Neuronal stem cell (in vitro differentiated cells): ENCODE measurements at places on chromosomes 7 and 10.

- no peak for DNase-seq
Measured at GRCh38 chr7:25624833-25625232, 396.5 kb upstream of the NPVF start.

- DNase-seq, result no peak
Measured at GRCh38 chr10:101545898-101546297, 42.2 kb downstream of the POLL start.

DNA sequence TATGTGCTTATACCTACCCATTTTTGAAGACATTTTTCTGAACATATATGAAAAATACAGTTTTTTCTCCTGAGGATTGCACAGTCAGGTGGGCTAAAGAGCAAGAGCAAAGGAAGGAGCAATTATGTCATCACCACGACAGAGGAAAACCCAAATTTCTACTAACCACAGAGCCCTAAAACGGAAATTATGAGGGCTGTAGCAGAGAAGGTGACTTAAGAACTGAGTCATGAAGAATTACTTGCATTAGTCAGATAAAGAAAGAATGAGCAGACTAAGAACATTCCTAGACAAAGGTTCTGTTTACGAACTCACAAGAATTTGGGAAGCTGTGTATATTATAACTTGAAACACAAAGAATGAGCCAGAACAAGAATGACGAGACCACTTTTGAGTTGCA, 974.4 kb downstream of the NXPH1 start:
- DNase-seq, result no peak

DNA sequence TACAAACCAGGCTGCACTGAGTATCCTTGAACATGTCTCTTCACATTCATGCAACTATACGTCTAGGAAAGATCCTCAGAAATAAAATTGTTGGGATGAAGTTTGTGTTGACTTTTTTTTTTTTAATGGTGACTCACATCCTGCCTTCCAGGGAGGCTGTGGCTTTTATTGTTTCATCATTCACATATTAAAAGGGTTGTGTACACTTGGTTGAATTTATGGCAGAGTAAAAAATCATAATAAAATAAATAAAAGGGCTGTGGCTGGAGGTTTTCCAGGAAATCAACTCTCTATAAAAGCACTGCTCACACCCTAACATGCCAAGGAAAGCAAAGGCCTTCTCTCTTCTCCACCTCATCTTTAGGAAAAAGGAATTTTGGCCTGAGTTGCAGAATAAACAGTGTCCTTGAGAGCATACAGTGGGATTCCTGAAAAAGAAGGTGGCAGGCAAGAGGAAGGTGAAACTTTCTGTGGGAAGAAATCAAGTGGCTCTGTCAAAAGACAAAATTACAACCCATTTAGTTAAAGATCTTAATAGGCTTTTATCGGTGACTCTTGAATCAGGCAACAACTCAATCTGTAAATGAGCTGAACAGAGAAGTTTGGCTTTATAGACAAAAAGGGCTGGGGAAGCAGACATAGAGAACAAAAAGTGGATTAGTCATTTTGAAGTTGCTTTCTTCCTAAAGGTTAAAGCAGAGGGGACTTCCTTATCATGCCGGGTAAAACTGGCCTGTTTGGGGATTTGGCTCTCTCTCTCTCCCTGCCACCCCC, 41.6 kb upstream of the FHIP2A start:
- DNase-seq, result peak; percentile 14

GRCh38 chr10:129105266-129105665, 361.8 kb upstream of the MGMT start:
- no peak for DNase-seq

DNA sequence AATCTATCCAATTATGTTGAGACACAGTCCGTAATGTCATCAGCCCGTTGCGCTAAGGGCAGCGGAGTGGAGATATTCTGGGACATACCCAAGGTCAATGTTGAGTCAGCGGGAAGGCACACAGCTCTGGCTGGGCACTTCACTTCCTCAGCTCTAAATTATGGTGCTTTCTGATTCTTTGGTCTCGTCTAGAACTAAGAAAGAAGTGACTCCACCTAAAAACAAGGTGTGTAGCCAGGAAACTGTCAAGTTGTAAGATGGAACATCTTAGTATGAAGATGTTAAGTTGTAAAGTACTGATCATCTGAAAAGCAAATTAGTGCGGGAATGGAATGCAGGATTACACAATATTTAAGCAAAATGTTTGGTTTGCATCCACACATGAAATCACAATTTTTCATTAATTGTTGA, 43.1 kb downstream of the BAIAP2L1 start:
- no peak for DNase-seq

- no peak for DNase-seq
Measured at GRCh38 chr7:13226385-13226784, 539.0 kb downstream of the ARL4A start.

- no peak for DNase-seq
Measured at GRCh38 chr10:132590094-132590751, 52.6 kb downstream of the INPP5A start.

GRCh38 chr10:14564268-14564744, 210.4 kb downstream of the FAM107B start:
- no peak for DNase-seq

DNA sequence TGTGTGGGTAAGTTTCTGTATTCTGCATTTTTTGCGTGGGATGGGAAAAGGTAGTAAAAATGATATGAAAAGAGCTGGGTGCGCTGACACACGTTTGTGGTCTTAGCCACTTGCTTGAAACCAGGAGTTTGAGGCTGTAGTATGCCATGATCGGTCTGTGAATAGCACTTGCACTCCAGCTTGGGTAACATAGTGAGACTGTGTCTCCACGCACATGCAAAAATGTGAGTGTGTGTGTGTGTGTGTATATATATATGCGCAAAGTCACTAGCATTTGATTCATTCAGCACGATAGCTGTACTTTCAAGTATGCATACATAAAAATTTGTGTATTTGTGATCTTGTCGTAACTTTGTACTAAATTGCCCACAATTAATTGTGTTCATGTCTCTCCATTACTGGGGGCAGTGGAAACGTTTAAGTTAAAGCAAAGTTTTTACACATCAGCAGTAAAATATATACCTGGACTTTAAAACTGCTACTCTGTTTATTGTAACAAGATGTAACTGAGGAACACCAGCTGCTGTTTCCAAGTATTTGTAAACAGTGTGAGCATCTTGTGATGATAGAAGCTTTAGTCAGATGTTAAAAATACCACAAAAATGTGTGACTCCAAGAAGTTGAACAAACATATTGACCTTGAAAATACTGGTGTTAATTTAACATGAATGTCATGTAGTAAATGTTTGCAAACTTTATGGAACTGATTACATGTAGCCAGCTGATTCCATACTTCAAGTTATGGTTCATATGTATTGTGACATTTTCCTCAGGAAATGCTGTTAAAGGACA, 1.6 kb downstream of the ZRANB1 start:
- no peak for DNase-seq

DNA sequence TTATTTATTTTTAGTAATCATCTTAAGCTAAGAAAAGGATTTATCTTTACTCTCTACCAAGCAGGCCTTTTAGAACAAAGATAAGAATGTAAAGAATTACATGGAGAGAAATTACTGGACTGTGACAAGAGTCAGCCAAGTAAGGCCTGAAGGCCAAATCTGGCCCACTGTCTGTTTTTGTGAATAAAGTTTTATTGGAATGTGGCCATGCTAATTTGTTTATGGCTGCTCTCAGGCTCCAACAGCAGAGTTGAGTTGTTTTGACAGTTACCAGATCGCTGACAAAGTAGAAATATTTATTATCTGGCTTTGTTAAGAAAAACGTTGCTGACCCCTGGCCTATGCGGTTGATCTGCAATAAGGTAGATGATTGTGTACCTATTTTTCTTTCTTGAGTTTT, 6.1 kb downstream of the ARID5B start:
- DNase-seq, result no peak

DNA sequence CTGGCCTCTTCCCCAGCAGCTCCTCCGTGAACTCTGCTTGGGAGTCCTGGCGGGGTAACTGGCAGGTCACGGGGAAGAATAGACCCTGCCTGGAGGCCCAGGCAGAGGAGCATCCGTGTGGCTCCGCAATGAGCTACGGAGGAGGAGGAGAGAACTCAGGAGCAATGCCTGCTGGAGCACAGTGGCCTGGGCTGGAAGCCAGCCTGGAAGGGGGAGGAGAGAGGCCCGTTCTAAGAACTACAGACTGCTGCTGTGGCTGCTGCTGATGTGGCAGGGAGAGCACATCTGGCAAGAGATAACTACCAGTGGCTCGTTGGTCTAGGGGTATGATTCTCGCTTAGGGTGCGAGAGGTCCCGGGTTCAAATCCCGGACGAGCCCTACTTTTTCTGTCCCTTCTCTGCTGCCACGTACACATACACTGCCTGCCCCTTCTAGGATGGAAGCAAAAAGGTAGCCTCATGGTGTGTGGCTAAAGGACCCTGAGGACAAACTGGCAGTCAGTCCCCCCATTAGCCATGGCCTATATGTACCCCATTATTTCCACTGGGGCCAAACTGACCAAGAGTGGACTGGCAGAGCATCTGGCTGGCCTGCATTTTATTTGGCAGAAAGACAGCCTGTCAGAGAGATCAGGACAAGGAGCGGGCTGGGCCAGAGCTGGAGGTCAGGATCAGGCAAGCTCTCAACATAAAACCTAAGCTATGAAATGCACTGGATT, 7.7 kb upstream of the OPN1SW start:
- no peak for DNase-seq

DNA sequence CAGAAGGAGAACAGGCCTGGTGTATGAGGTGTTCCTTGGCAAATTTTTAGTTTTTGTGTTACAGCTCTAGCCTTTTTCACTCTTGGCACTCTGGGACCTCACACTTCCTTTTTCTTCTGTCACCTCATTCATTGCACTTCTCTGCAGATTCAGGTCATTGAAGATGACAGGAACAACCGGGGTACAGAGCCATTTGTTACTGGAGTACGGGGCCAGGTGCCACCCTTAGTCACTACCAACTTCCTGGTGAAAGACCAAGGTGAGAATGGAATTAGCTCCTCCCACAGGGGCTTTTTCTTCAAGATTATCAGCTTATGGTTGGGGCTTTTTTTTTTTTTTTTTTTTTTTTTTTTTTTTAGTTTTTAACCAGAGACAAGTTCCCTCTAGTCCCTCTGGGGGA, 18.5 kb upstream of the CHCHD1 start:
- no peak for DNase-seq

- no peak for DNase-seq
Measured at GRCh38 chr10:77247031-77247990, 390.3 kb downstream of the KCNMA1 start.

GRCh38 chr7:100126931-100127865, at the start of gene MBLAC1:
Gene MBLAC1 (plus strand): TSS chr7:100126967. CDS start chr7:100127396, 429 bp downstream.
- peak; percentile 95 for DNase-seq

- peak; percentile 29 for DNase-seq
Measured at GRCh38 chr10:97497572-97498075, 598 bp downstream of the MMS19 start.

DNA sequence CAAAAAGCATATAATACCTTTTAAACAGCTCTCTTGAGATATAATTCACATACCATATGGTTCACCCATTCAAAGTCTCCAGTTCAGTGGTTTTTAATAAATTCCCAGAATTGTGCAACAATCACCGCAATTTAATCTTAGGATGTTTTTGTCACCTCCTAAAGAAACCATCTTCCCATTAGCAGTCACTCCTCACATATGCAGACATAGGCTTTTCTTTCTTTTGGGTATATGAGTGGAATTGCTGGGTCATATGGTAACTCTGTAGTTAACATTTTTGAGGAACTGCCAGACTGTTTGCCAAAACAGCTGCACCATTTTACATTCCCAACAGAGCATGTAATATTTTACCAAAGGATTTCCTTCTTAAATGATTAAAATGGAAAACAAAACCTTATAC, 57.0 kb downstream of the CC2D2B start:
- DNase-seq, result no peak

DNA sequence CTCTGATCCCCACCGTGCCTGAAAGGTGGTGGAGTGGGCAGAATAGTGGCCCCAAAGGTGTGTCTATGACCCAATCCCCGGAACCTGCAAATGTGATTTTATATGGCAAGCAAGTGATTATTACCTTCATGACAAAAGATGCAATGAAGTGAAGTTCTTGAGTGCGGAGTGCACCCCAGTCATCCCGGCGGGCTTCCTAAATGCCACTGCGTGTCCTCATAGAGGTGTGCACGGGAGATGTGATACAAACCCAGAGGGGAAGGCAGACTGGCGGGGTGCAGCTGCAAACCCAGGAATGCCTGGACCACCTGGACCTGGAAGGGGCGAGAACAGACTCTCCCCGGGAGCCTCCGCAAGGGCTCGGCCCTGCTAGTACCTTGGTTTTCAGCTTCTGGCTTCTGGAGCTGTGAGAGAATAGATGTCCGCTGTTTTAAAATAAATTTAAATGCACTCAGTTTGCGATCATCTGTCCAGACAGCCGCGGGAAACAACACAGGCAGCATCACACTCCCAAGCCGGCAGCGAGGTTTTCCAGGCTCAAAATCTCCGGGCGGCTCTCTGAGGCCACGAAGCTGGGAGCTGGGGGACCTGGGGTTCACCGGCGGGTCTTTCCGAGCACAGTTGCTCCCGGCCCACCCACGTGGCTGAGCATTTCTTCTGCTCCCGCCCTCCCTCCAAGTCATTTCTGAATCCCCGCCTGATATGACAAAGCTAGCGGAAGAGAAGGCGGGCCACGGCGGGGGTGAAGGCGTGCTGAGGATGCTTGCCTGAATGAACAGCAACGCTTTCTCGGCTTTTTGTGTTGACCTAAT, 50.4 kb upstream of the EBF3 start:
- no peak for DNase-seq

GRCh38 chr10:60863796-60864195, 80.2 kb downstream of the RHOBTB1 start:
- no peak for DNase-seq

GRCh38 chr7:97043281-97043680, 18.6 kb upstream of the DLX5 start:
- no peak for DNase-seq

DNA sequence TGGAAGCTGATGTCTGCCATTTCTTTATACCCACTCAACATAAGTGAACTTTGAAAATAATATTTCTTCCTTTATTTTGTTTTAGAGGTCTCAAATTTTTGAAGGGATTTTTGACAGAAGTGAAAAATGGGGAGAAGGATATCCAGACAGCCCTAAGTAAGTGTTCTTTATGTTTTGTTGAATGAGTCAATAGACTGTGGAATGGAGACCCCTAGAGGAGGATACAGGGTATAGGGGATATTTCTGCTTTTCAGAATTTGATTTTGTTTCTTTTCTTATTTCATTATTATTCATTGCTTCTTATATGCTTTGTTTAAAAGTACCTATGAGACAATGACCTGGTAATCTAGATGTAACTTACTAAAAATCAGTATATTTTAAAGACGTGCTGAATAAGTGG, 34.4 kb downstream of the PLEKHA8 start:
- peak; percentile 5 for DNase-seq
